ENCODE measurements at places on chromosomes 12 and 14.

DNA sequence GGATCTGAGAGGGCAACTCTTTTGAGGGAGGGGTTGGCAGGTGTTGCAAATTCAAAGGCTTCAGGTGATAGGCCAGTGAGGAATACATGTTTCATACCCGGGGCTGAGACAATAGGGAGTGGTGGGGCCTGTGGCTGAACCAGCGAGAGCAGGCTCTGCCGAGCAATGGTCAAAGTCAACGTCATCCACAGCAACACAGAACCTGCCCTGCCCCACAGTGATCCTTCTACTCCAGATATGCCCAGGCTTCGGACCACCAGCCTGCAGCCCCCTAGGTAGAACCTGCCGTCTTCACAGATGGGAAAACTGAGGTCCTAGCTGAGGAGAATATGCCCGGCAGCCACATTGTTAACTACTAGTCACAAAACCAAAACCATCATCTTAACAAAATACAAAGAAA is 4.1 kb downstream of the SERPINA1 start:
- DNase-seq = no peak

DNA sequence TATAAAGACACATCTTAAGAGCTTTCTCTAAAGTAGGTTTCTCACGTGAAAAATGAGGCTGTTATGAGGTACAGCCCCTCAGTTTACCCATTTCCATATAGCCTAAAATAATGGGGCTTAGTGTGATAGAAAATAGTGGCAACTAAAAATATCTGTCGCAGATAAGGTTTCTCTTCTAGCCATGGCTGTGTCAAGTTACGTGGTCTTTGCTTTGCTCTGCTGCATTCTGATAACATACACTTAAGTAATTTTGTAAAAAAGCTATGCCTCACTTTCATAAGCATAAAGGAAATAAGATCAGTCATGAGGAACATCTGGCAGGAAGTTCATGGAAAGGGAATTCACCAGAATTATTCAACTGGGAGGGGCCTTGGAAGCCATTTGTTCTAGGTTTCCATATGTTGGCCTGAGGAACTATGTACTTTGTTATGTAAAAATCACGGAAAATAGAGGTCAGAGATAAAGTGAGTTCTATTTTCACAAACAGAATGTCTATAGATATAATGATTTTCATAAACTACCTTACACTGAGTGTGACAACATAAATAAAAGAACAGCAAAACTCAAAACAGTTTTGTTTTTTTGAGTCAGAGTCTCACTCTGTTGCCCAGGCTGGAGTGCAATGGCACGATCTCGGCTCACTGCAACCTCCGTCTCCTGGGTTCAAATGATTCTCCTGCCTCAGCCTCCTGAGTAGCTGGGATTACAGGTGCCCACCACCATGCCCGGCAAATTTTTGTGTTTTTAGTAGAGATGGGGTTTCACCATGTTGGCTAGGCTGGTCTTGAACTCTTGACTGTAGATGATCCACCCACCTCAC is 195.6 kb upstream of the KRR1 start:
- DNase-seq = no peak

- no peak for DNase-seq
Observed at GRCh38 chr12:25065035-25065434, 116.1 kb upstream of the BCAT1 start.

DNA sequence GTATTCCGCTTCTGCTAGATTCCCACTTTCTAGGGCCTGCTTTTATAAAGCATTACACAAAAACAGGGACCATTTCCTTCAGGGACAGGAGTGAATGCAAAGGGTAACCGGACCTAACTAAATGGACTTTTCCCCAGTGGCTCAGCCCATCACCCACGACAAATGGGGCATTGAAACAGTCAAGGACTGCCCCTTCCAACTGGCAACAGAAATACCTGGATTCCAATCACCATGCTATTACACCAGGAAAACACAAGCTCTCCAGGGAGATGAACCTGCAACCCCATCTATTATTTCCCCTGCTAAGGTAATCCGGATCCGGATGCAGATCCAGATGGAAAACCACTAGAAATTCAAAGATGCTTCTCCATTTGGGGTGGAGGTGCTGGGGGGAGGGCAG is 1.0 kb downstream of the MPHOSPH9 start:
- no peak for DNase-seq

DNA sequence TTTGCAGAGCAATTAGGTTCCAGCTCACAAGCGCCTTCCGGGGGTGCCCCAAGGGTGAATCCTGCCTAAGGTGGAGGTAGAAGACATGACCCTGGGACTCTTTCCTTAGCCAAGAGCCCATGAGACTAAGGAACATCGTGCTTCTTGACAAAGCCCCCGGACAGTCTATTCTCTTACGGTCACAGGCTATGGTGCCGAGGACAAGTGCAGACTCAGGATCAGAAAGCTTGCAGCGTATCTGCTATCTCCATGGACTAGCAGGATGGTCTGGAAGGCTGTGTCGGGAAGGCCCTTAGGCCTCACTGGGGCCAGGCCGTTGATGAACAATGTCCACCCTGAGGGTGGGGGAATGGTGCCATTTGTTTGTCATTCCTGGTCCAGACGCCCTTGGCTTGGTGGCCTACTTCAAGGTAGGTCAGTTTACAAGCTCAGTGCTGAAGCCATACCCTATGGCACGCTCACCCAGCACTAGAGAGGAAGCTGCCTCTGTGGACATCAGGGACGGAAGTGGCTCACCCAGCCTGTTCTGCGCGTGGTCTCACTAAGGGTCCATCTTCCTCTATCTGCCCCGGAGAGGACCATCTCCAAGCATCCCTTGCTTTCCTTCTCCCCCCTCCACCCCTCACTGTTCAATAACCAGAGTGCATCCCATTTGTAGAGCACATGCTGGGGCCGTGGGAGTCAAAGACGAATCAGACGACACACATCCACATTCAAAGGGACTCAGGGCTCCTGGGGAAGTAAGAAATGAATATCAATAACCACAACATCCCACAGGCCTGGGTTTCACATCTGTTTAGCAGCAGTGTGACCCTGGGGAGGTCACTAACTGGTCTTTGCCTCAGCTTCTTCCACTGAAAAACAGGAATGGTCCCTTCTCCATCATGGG is 45.0 kb upstream of the IQSEC3 start:
- DNase-seq = no peak

DNA sequence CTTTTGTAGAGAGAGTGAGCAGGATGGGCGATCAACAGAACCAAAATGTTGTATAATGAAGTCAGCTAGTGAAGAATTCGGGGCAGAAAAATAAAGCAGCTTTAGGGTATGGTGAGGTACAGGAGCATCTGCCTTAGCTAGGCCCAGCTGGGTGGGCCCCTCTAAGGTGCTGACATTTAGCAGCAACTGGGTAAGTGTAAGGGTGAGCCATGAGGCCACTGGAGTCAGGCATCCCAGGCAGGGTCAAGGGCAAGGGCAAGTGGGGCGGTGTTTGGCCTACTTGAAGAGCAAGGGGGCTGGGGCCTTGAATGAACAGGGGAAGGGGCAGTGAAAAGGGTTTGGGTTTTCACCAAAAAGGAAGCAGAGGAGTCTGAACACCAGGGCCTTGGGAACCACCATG is 583.6 kb downstream of the BCL11B start:
- no peak for DNase-seq

- DNase-seq = no peak
Observed at GRCh38 chr12:48813465-48814261, 4.6 kb upstream of the CACNB3 start.

- DNase-seq = no peak
Observed at GRCh38 chr12:54418441-54419087, 502 bp downstream of the ITGA5 start.

DNA sequence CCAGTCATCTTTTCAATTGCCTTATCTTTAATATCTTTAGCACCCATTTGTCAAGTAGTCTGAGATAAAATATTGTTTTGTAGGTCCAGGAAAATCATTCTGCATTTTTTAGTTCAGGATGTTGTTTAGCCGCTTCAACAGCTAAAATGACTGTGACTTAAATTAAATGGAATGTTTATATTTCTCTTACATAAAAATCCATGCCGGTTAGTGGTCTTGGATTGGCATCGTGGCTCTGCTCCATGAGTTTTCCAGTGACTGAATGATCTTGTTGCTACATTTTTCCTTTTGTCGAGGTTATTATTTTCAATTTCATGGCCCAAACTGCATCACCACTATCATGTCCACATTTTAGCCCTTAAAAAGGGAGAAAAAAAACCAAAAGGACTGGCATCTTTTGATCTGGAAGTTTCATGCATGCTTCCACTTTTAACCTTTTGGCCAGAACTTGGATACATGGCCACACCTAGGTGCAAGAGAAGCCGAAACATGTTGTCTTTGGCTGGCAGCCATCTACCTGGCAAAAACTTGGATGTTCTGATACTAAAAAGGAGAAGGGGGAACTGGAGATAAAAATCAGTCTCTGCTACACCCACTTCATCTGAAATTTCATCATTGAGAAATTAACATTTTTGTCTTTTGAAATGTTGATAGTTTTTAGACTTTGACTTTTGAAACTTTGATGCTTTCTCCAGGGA is 142.4 kb downstream of the OTOGL start:
- DNase-seq = no peak

- DNase-seq = no peak
Observed at GRCh38 chr14:69819607-69820006, 22.6 kb upstream of the SLC10A1 start.

DNA sequence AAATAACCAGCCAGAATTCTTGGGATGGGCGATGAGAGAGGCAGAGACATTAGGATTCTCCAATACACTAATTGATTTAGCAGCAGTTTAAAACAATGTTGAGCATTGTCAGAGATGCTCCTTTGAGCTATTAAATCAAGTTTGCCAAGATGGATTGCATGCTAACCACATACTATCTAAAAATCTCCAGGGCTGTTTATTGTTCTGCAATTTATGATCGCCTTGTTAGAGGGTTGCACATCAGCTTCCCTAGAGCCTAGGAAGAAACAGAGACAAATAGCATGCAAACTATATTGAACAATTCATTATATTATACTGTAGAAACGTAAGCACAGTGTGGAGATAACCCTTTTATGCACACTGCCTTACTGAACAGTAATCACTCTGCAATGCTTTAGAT is 599.9 kb downstream of the SOX5 start:
- DNase-seq = no peak

- DNase-seq = no peak
Observed at GRCh38 chr12:54033106-54033979, 493 bp downstream of the HOXC5 start.

DNA sequence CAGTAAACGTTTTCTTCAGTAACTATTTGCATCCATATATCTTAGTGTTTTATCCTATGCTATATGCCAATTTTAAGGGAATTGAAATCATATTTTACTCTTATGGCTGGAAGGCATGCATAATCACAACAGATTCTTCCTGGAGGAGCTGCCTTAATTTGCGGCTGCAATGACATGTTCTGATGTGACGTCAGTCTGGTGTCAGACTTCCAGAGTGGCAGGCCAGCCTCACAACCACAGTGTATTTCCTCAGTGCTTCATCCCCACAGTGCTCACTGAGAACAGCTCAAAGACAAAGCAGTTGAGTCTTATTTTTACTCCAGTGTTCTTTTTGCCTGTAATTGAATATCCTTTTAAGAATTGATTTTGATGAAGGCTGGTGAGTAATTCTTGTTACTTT is 107.1 kb downstream of the PLEKHA5 start:
- no peak for DNase-seq

GRCh38 chr12:57446292-57446960 is 8.7 kb upstream of the INHBE start:
- no peak for DNase-seq

GRCh38 chr14:96031691-96032090 is 7.5 kb upstream of the C14orf132 start:
- no peak for DNase-seq

GRCh38 chr12:88036353-88036965 is 7.3 kb upstream of the C12orf50 start:
- peak; percentile 5 for DNase-seq

DNA sequence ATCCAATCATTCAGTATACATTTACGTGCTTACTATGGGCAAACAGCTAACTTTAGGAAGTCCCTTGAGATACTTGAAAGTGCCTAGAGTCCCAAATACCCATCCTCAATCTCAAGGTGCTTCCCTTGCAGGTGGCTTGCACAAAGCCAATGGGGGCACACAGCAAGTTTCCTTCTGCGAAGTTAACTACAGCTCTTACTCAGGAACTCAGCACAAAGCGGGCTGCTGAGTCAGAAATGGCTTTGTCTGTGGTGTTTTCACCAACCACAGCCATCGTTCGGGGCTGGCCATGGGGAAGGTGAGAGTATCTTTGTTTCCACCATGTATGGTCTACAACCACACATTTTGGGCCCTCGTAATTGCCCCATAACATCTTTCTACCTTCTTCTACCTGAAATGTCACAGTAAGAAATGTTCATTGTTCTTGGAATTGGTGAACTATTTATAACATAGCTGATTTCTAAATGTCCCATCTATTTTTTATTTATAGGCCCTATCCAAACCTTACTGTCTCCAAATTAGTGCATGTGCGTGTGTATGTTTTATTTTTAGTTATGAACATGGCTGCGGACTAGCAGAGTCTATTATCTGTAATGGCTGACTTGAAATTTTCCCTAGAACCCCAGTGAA is 13.9 kb downstream of the MFAP5 start:
- no peak for DNase-seq

DNA sequence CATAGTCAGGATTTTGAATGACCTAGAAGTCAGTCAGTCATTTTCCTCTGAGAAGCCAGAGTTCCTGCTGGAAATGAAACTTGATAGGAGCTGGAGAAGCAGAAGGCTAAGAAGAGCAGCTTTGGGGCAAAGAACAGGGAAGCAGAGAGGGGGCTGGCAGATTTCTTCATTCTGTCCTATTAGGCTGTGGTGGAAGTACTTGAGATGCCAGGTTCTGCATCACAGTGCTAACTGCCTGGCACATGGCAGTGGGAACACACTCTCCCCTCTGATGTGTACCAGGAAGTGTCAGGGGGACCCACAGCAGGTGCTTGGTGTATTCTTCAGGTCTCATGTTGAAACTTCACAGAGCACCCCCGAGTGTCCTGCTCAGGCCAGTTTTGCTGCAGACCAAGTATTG is 61.0 kb downstream of the SUSD6 start:
- DNase-seq = no peak

- DNase-seq = no peak
Observed at GRCh38 chr14:59627011-59627520, 50.5 kb upstream of the CCDC175 start.

DNA sequence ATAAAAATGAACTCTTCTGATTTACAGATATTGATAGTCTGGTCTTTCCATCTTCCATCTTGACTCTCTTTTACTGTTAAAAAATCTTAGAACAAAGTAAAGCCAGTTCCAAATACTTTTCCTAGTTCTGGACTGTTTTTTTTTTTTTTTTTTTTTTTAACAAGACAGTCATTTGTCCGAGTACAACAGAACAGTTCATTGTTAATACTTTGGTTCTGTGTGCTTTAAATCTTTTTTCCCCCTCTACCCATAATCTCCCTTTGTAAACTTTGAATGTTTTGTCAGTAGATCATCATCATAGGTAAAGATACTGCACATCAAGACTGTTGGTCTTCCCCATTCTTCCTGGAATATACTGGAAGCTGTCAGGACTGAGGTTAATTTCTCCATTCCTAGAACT is 38.0 kb downstream of the ADIPOR2 start:
- DNase-seq = no peak

DNA sequence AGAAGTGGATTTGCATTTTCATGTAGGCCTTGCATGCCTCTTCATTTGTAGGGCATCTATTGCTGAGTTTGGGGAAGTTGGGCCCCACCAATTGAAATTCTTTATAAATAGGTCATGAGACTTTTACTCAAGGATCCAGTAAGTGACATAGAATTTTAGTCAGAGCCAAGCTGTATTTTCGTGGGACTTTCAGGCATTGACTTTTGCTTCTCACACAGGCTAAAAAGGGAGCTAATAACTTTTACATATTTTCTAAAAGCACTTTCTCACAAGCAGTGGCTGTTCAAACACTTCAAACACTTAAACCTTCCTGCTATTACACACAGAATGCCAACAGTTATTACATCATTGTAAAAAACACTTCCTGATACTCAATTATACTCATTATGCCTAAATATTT is 260.5 kb downstream of the MSRB3 start:
- no peak for DNase-seq

All from spinal cord (tissue), 10 donors.